Breast epithelium (tissue), 4 donors: ENCODE measurements at places on chromosomes 6 and 20. TPM values are rescaled to one million over a fixed set of nuclear protein-coding genes. Genes with fewer than 3 reads are reported as not detected.

The LY6G6F gene
- total RNA-seq, result not detected

The TP53TG5 gene
- total RNA-seq, result 1.3 TPM

The JAG1 gene
- 75.7 TPM for total RNA-seq

The IL17A gene
- not detected for total RNA-seq

The GABRR1 gene
- not detected for total RNA-seq

The REV3L gene
- total RNA-seq, result 108 TPM
